ENCODE measurements at places on chromosomes 1 and 21.

- DNase-seq, result no peak
Observed at GRCh38 chr1:239858057-239858456, 233.6 kb upstream of the FMN2 start.

GRCh38 chr1:178342745-178343144, 154.0 kb downstream of the CLEC20A start:
- DNase-seq, result no peak

- DNase-seq, result no peak
Observed at GRCh38 chr1:151406176-151406575, 6.8 kb downstream of the PSMB4 start.

DNA sequence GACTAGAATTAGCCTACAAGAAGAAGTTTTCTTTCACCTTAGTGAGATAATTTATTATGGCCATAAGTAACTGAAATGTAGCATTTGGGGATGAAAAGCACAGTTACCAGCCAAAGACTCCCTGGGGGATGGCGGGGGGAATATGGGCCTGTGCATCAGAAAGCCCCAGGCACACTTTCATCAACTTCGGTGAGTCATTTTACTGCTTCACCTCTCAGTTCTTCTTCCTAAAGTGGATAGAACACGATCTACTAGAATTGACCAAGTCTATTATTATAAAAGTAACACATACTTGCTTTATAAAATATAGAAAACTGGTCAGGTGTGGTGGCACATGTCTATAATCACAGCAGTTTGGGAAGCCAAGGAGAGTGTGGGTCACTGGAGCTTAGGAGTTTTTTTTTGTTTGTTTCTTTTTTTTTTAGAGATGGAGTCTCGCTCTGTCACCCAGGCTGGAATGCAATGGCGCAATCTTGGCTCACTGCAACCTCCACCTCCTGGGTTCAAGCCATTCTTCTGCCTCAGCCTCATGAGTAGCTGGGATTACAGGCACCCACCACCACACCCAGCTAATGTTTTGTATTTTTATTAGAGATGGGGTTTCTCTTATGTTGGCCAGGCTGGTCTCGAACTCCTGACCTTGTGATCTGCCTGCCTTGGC, 141.8 kb downstream of the ZZZ3 start:
- no peak for DNase-seq

- no peak for DNase-seq
Observed at GRCh38 chr1:166283190-166283589, 116.4 kb upstream of the FAM78B start.

- no peak for DNase-seq
Observed at GRCh38 chr1:245074232-245074747, 80.5 kb upstream of the KIF26B start.

- DNase-seq, result no peak
Observed at GRCh38 chr1:11461531-11462137, 17.3 kb upstream of the DISP3 start.

DNA sequence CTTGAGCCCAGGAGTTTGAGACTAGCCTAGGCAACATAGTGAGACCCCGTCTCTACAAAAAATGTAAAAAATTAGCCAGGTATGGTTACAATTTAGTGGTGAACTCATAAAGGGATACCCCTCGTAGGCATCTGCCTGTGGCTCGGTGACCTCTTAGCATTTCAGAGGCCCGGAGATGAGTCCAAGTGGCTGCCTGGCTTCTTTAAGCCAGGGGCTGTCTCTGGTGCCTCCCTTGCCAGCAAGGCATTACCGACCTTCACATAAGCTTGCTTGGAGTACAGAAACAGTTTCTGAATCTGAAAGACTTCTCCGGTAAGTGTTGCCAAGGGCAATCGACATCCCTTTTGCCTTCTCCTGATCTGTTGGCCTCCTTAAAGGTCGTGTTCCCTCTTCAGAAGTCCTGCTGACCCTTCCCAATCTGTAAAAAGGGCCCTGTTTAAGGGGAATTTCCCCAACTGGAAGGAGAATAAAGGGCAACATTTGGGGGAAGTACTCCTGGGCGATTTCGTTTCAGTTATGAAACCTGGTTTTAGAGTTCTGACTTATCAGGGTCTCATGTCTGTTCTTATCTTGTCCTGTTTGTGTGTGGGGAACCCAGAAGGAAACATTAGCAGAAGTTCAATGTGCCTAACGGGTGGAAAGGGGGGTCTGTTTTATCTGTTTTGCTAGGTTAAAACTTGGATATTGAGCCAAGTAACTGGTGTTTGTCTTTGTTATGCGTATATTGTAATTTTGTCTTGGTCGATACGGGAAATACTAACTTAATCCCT, 32.9 kb downstream of the KIFAP3 start:
- no peak for DNase-seq

DNA sequence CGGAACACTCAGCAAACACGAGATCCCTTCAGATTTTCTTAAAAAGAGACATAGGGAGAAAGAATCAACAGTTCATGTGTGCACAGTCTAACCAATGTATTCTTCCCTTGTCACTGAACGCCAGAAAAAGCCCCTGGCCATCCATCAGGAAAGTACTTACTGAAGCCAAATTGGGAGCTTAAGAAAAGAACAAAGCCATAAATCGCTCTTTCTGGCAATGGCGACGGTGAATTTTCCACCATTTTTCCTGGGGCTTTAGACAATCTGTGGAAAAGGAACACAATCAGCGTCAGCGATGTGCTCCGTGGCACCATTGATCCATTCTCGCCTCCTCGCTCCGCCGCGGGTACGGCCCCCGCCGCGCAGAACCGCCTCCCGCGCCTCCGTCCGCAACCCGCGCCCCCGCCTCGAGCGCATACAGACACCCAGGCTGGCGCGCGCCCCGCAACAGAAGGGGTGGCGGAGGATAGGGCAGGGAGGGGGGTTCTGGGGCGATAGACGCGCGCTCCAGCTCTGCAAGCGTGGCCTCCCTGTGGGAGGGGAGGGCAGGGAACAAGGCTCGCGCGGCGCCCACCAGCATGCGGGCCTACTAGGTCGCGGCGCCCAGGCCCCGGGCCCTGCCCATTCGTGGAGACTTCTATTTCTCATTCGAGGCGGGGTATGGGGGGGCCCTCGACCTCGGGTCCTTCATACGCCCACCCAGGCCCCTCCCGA, 440 bp downstream of the PIGP start:
- DNase-seq, result peak; percentile 55

- no peak for DNase-seq
Observed at GRCh38 chr21:44666401-44667320, at the start of gene KRTAP12-2. KRTAP12-2 (minus strand) TSS chr21:44666927; CDS start chr21:44666886, 41 bp downstream.

- DNase-seq, result no peak
Observed at GRCh38 chr1:186882372-186883134, 53.8 kb downstream of the PLA2G4A start.
